ENCODE measurements at places on chromosomes 11 and 22.

GRCh38 chr11:102447193-102447592 lies 5.4 kb downstream of the TMEM123 start:
- DNase-seq, result no peak

DNA sequence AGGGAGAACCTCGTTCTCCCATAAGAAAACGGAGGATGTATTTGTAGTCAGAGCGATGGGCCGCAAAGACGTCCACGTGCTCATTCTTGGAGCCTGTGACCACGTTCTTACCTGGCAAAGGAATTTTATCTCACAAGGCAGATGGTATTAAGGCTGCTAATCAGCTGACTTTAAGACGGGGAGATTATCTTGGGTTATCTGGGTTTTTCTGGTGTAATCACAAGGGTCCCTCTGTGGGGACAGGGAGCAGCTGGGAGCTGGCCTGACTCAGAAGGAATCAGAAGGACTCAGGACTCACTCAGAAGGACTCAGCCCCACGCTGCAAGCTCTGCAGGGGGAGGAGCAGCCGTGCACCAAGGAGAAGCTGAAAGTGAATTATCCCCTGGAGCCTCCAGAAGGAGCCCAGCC lies 7.5 kb upstream of the SIGIRR start:
- no peak for DNase-seq

GRCh38 chr11:90913131-90913668 lies 690.4 kb upstream of the CHORDC1 start:
- no peak for DNase-seq

DNA sequence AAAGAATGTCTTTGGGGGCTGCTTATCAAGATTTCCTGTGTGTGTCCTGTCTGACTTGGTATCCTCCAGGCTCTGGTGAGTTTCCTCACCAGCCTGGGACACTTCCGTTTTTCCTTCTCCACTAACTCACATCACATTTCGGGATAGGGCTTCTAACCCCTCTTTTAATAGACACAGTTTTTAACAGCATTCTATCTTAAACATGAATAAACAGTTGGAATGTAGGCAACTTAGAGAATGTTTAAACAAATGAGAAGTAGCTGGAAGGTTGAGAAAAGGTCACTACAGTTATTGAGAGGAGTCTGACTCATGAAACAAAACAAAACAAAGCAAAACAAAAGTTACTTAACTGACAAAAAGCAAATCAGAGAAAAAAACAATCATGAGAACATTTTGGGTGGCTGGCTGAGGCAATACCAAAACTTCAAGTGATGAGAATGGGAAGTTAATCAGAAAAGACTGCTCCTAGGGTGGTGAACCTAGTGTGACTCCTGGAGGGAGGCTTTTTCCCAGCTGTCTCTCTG lies 64.7 kb upstream of the CTSC start:
- DNase-seq, result no peak

DNA sequence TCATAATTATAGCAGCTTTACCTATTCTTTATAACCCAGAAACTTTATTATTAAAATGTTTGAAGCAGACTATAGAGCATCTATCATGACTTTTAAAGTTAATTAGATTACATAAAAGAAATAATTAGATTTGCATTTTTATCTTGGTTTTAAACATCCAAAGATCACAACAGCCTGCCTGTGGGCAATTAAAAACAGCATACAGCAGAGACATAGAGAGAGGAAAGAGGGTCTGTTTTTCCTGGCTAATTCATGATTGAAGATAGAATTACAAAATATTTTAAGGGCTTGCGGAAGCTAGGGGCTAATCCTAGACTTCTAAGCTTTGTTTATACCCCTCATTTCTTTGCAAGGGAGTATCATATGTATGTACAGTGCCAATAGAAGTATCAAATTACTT lies 178.1 kb downstream of the SOX6 start:
- no peak for DNase-seq

GRCh38 chr11:16969010-16969999 lies 44.9 kb downstream of the PLEKHA7 start:
- DNase-seq, result no peak

DNA sequence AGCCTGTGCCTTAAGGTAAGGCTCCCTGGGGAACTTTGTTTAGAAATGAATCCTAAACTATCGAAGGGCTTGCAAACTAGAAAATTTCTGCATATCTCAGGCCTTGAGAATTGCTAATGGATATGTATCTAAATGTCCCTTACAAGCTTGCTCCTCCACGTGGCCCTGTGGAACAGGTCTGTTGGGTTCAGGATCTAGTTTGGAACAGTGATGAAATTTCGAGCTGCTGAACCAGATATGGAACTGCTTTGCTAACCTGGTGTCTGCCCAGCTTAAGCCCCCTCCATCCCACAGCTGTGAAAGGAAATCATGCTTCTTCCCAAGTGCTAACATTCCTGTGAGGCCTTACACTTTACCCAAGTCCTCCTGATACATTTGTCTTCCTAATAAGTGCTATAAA lies 11.6 kb downstream of the SREBF2 start:
- no peak for DNase-seq

- DNase-seq, result no peak
Observed at GRCh38 chr22:31952094-31952401, 7.7 kb downstream of the YWHAH start.

GRCh38 chr11:76835036-76835435 lies 25.7 kb upstream of the ACER3 start:
- no peak for DNase-seq

DNA sequence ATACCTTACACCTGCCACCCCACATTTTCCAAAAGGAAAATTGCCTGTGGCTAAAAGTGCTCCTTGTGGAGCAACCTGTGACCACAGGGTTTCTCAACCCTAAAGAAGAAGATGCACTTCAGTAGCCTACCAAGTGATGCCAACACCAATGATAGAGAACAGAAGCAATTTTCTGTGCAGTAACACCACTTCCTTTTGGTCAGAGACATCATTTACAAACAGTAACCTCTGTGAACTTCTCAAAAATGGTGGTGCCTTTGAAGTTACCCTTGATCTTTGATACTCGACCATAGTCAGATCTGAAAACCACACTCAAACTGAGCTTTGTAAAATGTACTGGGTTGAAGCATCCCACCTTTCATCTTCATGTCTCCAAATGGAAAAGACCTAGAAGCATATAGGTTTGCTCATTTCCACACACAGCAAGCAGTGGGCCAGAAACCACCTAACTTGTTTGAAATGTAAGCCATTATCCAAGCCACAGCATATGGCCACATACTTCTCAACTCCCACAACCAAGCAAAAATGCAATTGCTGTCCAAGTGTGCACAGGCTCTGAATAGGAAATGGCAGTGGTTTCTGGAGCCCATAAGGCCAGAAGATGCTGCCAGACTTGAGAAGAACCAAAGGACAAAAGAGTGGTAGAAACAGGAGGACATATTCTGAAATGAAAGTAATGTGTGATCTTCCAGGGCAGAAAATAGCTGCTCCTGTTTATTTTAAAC lies 24.3 kb downstream of the MPPED2 start:
- DNase-seq, result no peak

DNA sequence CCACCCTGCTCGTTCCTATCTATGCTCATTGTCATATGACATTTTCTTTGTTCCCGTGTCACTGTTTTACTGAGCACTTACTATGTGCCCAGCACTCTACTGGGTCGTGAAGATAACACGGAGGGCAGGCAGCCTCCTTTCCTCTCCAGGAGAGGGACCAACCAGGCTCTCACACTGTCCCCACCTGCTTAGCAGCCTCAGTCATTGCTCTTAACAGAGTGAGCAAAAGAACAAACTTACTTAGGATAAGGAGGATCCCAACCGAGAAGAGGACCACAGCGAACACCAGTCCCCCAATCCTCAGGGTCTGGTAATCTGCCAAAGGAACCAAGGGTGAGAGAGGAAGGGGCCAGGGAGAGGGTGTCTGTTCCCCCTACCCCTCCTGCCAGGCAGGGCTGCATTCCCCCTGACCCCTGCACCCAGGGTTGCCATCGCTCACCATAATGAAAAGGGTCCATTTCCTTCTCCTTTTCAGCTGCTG lies 17.0 kb upstream of the FXYD2 start:
- no peak for DNase-seq

- DNase-seq, result no peak
Observed at GRCh38 chr11:20026629-20027555, 133.4 kb downstream of the DBX1 start.

GRCh38 chr11:61896665-61897386 lies 5.5 kb upstream of the FADS3 start:
- no peak for DNase-seq

DNA sequence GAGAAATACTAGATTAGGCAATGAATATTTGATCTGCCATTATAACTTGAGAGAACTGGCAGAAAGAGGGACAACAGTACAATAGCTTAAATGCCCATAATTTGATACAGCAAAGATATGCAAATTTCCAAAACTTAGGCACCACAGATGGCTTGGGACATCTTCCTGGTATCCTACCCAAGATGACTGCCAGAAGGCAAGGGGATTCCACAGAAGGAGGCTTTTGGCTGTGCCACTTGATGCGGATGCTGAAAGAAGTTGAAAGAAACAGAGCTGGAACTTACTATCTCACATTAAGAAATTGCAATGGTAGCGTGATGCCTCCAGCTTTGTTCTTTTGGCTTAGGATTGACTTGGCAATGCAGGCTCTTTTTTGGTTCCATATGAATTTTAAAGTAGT lies 216.7 kb downstream of the TTC28 start:
- DNase-seq, result no peak

- DNase-seq, result no peak
Observed at GRCh38 chr11:94895451-94895850, 77.9 kb downstream of the CWC15 start.

DNA sequence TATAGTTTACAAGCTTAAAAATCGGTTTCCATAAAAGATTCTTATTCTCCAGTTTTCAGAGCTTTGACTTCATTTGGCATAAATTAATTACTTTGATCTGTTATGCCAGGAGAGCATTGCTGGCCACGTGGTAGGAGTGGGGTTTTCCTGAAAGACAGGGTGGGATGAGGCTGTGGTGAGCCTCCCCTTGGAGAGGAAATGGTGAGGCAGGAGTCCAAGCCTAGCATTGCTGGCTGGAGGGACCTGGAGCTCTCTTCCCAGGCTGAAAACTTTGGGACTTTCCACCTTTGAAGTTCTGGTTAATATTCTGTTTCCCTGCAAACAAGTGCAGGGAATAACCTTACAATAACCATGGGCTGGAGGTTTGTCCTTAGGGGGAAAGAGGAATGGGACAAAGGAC lies 21.1 kb upstream of the CSF2RB start:
- no peak for DNase-seq

DNA sequence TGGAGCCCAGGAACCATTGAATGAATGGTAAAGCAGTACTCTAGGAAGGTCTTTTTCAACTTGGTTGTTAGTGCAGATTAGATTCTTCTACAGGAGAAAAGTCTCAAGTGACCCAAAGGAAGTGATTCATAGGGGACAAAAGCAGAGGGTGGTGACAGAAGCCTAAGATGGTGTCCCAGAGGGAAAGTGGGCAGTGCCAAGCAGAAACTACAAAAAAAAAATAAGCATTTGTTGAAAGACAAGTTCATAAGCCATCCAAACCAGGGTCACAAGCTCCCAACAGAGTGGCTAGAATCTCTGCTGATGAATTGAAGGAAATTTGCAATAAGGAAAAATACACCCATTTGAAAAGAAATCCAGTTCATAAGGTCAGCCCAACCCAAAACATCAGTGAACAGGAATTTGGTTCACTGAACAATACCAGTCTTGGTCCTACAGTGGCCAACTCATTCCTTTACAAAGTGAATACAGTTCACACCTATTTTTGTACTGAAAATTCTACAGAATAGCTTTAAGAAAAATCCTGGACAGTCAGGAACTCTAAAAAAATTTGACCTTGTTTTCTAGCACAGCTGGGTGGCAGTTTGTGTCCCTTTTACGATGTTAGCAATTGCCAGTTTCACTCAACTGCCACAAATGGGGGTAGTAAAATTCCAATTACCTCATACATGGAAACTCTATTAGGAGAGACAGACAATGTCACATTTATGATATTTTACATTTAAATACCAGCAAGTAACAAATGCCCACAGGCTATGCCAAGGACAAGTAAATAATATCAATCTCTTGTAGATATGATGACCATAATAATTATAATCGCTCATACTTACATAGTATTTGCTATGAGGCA lies 21.6 kb upstream of the NUP160 start:
- no peak for DNase-seq
